IMR-90 (cell line): ENCODE measurements at places on chromosomes 13 and 19. TPM values are rescaled to one million over a fixed set of nuclear protein-coding genes. Genes with fewer than 3 reads are reported as not detected.

DNA sequence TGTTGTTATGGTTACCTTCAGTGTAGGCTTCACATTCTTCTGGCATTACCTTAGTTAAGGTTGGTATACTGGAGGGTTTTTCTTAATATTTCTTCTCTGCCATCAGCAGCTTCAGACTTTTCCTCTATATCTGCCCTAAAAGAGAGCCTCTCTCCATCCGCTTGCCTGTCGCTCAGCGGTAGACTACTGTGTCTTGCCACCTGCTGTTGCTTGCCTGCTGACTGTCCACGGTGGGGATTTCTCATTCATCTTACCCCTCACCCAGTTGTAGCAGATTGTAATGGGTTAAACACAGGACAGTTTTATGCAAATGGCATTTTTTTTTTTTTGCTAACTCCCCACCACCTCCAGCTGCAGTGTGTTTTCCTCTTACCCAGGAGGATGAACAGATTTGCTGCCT, 577.2 kb downstream of the SLITRK5 start:
- no peaks in the 10 kb centered on the region for H3K27me3 ChIP-seq
- no peak overlapping the region for H3K27ac ChIP-seq
- no peaks in the 10 kb centered on the region for H3K36me3 ChIP-seq
- no peaks in the 10 kb centered on the region for H3K4me1 ChIP-seq

- no peak overlapping the region for H3K4me3 ChIP-seq
- no peak overlapping the region for H3K27ac ChIP-seq
- DNase-seq, result no peak
- no peaks in the 10 kb centered on the region for H3K27me3 ChIP-seq
- no peaks in the 10 kb centered on the region for H3K4me1 ChIP-seq
These were observed 69.5 kb downstream of the DACH1 start for GRCh38 chr13:71797517-71797916.

GRCh38 chr13:105679838-105680237, 855.6 kb downstream of the EFNB2 start:
- H3K27ac ChIP-seq, result no peak overlapping the region
- H3K4me3 ChIP-seq, result no peak overlapping the region
- no peaks in the 10 kb centered on the region for H3K4me1 ChIP-seq
- DNase-seq, result no peak

Gene IGLON5
- total RNA-seq, result not detected in 2 replicates

Gene CEACAM1
- total RNA-seq, result not detected in 2 replicates

Gene TMC4
- 0.28 and 0.72 TPM in 2 replicates for total RNA-seq
